ENCODE measurements at places on chromosomes 16 and 17.

DNA sequence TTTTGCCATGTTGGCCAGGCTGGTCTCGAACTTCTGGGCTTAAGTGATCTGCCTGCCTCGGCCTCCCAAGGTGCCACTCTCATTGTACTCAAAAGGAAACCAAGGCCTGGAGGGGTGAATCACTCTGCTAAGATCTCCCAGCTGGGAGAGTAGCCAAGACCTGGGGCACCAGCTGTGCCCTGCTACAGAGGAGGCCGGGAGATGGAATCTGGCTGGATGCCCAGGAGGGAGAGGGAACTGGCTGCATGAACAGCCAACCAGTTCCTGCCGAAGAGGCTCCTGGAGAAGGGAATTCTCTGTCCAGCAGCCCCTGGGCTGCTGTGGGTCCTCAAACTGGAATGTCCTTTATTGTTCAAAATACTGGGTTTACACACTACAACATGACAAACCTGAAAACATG, 238.7 kb upstream of the CIBAR2 start:
- DNase-seq = peak; percentile 92

DNA sequence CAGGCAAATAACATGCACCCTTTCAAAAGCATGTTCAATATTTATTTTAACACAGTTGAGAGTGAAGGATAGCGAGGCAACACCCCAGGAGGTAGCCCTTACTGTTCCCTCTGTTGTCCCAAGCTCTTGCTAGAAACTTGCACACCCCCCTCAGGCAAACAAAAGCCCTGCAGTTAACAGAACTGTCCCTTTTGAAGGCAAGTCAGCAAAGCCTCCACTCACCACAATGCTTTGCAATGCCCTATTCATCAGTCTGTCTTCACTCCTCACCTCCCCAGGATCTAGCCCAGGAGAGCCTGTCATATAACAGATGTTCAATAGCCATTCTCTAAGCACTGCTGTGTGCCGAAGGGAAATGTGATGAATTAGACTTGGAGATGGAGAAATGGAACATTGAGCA, 3.5 kb upstream of the CNEP1R1 start:
- peak; percentile 27 for DNase-seq

DNA sequence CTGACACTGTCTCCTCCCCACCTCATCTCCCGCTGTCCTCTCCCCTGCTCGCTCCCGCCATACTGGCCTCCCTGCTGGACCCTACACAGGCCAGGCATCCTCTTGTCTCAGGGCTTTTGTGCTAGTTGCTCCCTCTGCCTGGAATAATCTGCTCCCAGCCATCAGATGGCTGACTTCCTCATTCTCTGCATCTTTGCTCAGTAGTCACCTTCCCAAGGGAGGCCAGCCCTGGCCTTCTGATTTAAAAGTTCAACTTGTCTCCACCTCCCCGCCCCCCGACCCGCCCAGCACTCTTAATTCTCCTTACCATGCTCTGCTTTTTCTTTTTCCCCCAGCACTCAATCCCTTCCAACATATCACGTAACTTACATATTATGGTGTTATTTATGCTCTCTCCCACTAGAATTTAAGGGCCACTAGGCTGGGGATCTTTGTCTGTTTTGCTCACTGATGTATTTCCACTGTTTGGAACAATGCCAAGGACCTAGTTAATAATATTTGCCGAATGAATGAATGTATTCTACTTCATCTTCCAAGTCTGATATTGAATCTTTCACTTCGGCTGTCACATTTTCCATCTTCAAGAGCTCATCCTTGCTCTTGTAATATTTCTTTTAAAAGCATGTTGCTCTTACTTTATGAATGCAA, 178.3 kb downstream of the CDK5R1 start:
- DNase-seq = no peak

- no peak for DNase-seq
Observed at GRCh38 chr17:67477687-67478086, 100.6 kb downstream of the PITPNC1 start.

DNA sequence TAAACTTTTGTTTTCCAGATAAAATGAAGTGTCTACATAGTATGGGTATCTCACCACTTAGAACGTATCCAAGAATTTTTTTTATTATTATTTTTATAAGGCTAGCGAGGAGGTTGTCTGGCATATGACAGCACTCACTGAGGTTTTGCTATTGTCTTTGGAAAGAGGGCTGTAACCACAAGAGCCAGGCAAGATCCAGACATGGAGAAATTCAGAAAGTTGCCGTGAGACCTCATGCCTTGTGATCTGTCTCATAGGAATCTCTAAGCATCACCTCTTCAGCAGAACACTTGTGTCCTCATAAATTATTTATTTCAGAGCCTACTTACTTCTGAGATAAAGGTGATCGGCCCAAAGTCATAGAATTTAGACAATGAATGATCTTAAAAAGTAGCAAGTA, 410.8 kb downstream of the CDH11 start:
- DNase-seq = no peak

- DNase-seq = no peak
Observed at GRCh38 chr16:72018470-72018869, 9.9 kb downstream of the DHODH start.
